Midbrain (tissue), 1 donor: ENCODE measurements at places on chromosomes 11 and 22.

- no peak for DNase-seq
These were observed 11.2 kb downstream of the SMPD1 start for GRCh38 chr11:6401464-6401863.

DNA sequence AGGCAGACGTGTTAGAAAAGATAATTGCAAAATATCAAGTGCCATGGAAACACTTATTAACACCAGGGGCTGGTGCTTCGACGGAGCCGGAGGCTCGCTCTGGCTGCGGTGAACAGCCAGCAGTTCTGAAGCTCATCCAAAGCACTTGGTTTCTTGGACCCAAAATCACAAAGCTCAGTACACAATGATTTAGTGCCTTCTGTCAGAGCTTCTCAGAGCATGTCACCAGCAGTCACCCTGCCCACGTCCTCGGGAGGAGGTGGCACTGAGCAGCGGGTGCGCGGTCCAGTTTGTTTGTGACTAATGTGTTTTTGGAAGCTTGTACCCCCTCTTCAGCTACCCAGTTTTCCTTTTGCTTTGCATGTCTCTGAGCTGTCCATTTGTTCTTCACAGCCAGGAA, 58.7 kb upstream of the KIRREL3 start:
- no peak for DNase-seq

DNA sequence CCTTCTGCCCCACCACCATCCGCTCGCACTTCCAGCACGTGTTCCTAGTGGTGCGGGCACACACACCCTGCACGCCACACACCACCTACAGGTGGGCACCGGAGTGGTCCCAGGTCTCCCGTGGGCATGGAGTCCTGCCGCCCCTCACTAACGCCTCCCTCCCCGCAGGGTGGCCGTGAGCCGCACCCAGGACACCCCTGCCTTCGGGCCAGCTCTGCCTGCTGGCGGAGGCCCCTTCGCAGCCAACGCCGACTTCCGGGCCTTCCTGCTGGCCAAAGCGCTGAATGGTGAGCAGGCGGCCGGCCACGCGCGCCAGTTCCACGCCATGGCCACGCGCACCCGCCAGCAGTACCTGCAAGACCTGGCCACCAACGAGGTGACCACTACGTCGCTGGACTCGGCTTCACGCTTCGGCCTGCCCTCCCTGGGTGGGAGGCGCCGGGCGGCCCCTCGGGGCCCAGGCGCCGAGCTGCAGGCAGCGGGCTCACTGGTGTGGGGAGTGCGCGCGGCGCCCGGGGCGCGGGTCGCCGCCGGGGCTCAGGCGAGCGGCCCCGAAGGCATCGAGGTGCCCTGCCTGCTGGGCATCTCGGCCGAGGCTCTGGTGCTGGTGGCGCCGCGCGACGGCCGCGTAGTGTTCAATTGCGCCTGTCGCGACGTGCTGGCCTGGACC, 8.5 kb downstream of the SIPA1 start:
- DNase-seq, result no peak

DNA sequence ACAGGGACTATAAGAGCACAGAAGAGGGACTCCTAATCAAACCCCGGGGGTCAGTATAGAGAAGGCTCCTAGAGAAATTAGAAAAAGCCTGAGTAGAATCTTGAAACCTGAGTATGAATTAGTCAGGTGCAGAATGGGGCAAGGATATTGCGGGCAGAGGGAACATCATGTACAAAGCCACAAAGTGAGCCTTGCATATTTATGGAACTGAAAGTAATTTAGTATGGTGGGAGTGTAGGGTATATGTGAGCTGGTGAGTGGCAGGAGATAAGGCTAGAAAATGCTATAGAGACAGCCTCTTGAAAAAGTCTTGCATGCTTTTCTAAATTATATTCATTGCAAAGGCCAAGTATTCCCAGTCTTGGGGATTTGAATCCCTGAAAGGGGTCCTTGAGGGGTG, 93.7 kb downstream of the STIM1 start:
- no peak for DNase-seq

GRCh38 chr11:47914743-47915142, 65.6 kb upstream of the PTPRJ start:
- no peak for DNase-seq

DNA sequence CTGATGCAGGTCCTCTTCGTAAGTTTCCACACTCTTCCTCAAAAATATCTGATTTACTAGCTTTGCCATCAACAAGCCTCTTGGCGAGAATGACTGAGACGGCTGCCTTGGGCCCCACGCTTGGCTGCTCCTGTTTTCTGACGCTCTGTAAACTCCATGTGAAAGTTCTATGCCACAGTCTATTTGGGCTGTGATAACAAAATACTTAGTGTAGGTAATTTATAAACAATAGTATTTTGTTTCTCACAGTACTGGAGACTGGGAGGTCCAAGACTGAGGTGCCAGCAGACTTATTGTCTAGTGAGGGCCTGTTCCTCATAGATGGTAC, 123.2 kb upstream of the SORL1-AS1 start:
- DNase-seq, result no peak

DNA sequence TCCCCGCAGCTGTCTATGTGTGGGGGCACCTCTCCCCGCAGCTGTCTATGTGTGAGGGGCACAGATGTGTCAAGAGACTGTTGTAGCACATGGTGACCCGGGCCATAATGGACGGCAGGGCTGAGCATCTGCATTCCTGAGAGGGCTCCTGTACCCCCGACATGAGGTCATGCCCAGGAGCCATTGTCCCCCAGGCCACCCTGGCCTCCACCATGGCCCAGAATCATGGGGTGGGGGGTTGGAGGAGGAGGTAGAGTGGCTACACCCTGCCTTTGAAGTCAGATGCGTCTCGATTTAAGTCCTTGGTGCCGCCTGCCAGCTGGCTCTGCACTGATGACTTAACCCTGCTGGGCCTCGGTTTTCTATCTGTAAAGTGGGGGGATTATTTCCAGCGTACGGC, 49.1 kb downstream of the ARHGAP8 start:
- DNase-seq, result no peak

GRCh38 chr11:57867966-57868365, 106.4 kb downstream of the CTNND1 start:
- DNase-seq, result no peak

DNA sequence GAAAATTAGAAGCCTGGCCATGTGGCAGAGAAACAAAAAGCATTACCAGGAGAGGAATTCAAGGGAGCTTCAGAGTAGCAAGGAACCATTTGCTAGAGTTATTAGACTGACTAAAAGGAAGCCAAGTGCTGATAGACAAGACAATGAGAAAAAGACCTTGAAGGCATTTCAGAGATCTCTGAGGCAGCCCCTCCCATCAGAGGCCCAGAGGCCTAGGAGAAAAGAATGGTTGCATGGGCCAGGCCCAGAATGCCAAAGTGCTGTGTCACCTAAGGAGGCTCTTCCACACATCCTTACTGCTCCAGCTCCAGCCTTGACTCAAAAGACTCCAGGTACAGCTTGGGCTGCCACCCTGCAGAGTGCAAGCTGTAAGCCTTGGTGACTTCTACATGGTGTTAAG, 61.8 kb upstream of the POU2AF2 start:
- no peak for DNase-seq

GRCh38 chr11:100640646-100641045, 46.4 kb upstream of the ARHGAP42 start:
- no peak for DNase-seq
